Stimulated activated CD4-positive, alpha-beta T cell treated with anti-CD3 and anti-CD28 coated beads, Interleukin-1b, Interleukin-23, amount 100 ng/mL, for 24 hours (primary cell): ENCODE measurements at places on chromosomes 7 and 10.

DNA sequence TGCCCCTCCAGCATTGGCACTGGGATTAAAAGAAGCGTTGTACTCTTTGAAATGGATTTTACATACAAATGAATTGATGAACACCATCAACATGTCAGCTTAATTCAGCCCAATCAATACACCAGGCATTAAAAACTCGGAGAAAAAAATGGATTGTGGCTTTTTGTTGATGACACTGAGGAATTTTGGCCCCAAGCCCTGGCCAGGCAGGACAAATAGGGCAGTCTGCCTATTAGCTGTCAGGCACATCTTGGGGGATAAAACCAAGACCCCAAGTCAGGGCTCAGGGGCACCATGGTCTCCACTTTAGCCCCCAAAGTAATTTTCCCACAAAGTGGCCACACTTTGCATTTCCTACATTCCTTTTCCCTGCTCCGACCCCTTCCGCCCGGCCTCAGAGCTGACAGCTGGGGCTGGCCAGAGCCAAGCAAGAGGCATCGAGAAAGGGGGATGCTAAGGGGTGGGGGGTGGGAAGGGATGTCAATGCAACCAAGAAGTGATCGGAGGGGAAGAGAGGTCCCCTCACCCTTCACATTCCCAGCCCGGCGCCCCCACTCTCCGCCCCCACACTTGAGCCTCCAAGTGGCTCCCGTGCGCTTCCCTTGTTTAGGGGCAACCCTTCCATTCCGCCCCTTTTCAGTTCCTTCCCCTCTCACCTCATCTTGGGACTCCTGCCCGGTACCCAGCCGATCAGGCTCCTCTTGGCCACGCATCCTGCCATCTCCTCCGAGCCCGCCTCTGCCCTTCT, 711 bp downstream of the HIP1 start:
- DNase-seq = no peak

- DNase-seq = no peak
Measured at GRCh38 chr10:65843203-65843602, 1082.6 kb upstream of the LRRTM3 start.

DNA sequence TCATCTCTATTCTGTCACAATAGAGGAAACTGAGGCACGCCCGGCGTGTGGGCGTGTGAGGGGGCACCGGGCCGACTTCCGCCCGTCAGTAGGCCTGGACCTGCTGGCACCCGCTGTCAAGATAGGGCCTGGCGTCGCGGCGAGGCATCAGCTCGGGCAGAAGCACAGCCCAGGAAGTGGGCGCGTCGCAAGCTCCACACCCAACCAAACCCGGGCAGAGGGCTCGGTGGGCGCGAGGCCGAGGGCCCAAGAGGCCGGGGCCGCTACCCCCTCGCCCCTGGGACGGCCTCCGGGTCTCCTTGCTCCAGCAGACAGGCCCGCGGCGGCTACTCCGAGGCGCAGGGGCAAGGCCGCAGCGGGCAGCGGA, 91.2 kb downstream of the SPAG6 start:
- peak; percentile 23 for DNase-seq

GRCh38 chr10:78910886-78911285, 157.9 kb upstream of the ZMIZ1 start:
- no peak for DNase-seq

DNA sequence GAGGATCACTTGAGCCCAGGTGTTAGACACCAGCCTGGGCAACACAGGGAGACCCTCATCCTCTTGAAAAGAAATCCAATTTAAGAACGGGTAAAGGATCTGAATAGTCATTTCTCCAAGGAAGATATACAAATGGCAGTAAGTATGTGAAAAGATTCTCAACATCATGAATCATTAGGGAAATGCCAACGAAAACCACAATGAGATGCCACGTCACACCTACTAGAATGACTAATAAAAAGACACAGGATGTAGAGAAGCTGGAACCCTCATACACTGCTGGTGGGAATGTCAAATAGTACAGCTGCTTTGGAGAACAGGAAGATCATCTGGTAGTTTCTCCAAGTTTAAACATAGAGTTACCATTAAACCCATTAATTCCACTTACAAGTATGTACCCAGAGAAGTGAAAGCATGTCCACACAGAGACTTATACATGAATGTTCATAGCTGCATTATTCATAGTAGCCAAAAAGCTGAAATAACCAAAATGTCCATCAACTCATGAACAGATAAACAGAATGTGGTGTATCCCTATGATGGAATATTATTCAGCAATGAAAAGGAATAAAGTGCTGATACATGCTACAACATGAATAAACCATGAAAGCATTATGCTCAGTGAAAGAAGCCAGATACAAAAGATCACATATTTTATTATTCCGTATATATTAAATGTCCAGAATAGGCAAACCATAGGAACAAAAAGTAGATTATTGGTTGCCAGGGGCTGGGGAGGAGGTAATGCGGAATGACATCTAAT, 13.1 kb upstream of the ZMIZ2 start:
- DNase-seq = no peak

GRCh38 chr7:84939888-84940287, 247.0 kb downstream of the SEMA3D start:
- DNase-seq = no peak

- no peak for DNase-seq
Measured at GRCh38 chr10:125878957-125879835, 1.9 kb downstream of the DHX32 start.

GRCh38 chr10:26485150-26485941, 47.2 kb downstream of the APBB1IP start:
- no peak for DNase-seq

DNA sequence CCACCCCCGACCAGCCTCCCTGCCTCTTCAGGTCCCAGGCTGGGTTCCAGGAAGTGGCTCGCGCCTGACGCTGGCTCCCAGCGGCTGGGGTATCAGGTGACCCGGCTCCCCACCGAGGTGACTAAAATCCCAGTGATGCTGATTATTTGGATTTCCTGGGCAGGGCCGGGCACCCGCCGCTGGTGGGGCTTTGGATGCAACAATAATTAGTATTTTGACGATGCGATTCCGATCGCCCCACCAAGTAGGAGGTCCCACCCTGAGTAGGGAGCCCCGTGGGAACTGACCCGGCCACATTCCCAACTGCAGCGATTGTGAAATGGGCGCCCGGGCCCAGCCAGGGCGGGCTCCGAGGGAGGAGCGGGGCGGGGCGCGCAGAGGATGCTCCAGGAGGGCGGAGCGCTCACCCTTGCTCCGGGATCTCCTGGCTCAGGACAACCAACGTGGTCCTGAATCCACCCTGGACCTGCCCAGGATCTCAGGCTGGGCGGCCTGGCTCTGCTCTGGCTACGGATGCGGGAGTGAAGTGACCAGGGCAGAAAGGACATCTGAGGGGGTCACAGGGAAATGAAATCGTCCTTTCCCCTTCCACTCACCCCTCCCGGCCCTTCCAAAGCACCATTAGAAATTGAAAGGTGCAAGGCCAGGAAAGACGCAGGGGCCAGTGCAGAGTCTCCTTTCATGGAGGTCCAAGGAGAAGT, 32.6 kb downstream of the DUSP5 start:
- DNase-seq = no peak

DNA sequence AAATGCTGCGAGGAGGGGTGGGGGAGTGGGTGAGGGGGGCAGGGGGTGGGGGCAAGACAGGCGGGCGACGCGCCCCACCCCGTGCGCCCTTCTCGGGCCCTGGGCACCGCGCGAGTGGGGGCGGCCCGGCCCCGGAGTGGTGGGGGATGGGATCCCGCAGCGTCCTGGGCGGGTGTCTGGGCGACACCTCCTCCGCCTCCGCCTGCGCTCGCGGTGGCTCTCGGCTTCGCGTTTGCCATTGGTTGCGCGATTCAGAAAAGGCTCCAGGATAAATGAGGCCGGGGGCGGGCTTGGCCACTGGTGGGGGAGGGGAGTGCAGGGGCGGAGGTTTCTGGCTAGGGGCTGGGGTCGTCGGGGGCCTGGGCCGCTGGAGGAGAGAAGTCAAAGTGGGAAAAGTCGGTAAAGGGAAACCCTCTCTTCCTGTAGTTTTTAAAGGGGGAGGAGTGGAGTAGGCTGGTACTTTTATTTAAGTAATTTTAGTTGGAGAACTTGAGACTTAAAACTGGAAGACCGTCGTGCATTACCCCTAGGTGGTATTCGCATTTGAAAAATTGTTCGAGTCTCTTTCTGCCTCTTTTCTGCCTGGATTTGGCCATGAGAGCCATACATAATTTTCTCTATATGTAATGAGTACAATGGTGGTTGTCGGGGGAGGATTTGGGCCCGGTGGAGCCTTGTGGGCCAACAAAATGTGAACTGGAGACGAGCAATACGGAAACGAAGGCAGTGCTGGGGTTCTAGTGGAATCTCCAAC, 992 bp upstream of the IGF2BP3 start:
- no peak for DNase-seq

DNA sequence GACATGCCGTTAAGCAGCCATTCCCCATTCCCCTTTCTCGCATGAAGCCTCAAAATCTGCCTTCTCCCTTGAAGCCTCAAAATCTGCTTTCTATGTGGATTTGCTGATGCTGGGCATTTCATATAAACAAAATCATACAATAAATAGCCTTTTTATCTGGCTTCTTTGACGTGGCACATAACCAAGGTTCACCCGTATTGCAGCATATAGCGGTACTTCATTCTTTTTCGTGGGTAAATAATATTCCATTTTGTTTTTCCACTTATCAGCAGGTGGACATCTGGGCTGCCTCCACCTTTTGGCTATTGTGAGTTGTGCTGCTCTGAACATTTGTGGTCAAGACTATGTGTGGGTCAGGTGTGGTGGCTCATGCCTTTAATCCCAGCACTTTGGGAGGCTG, 57.0 kb downstream of the BRI3 start:
- DNase-seq = no peak

DNA sequence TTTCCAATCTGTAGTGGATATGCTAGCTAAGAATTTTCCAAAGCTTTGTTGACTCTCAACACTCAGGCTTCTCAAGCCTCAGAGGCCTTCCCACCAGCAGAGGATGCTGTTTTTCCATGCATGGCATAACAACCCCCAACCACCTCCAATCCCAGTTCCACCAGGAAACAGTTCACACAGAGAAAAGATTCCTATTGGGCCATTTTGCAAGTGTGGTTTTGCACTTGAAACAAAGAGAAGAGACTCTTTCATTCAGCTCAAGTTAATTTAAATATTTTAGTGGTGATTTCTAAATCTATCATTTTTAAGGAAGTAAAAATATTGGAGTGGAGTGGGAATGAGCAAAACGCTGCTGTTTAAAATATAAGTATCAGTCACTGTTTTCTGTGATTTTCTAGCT, 105.6 kb upstream of the COL1A2 start:
- no peak for DNase-seq

GRCh38 chr10:14757394-14757793, 17.3 kb downstream of the FAM107B start:
- no peak for DNase-seq

GRCh38 chr7:135194494-135195095, 16.7 kb downstream of the WDR91 start:
- no peak for DNase-seq

- no peak for DNase-seq
Measured at GRCh38 chr7:129514683-129515082, 12.4 kb downstream of the SMKR1 start.

GRCh38 chr10:85152911-85153310, 824.5 kb downstream of the CCSER2 start:
- DNase-seq = no peak

DNA sequence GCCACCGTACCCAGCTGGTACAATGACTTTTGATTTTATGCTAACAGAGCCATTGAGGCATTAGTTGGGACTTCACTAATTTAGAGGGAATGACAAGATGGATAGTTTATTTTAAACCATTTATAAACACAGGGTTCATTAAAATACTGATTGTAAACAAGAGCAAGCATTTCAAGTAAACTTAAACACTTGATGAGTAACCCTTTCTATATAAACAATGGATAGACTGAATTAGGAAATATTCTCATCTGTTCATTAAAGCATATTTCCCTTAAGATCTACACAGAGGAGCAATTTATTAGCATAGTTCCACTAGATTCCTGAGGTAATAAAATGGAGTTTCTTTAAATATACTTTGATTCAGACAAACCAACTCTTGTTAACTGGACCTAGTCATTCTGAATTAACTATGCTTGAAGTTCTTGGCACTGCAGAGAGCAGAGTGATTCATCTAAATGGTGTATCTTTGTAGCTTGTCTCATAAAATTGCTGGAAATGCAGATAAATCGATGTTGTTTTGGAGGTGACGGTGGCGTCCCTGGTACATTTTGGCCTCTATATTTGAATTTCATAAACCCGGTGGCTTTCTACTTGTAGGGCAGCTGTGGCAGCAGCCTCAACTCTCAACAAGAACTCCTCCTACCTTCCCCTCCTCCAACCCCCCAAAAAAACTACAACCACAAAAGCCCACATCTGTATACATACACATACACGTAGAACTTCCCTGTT, 15.4 kb upstream of the VDAC2 start:
- DNase-seq = no peak
